ENCODE measurements at places on chromosomes 16 and 17.

GRCh38 chr17:72501404-72502370 is 380.9 kb downstream of the SOX9 start:
- no peak overlapping the region for H3K4me3 ChIP-seq
- H3K27ac ChIP-seq, result no peak overlapping the region
- DNase-seq, result no peak

DNA sequence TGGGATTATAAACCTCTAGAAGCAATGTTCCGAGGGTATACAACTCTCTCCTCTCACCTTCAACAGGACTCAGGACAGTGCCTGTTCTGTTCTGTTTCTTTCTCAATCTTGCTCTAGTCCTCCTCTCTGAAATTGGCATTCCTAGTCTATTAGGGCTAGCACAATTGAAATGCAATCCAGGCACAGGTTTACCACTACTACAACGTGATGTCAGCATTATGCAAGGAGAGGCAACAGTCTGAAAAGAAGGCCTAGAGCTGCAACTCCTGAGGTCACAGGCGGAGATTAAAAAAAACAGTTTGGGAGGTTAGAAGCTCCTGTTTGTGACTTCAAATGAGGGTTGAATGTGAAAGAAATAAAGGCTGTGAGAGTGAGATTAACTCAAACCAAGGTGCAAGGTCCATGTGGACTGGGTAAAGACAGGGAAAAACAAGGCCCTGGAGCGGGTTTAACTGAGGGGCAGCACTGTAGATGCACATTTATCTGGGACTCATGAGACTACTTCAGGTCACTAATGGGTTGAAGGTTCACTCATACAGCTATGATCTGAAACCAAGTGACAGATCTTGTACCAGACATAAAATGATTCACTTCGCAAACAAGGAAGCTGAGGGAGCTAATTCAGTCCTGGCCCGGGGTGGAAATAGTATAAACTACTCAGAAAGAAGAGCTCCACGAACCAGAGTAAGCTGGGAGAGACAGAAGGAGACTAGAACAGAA is 16.8 kb downstream of the AMFR start:
- H3K36me3 ChIP-seq, result peaks cover 87% of the 10 kb centered on the region
- H3K27ac ChIP-seq, result no peak overlapping the region
- no peaks in the 10 kb centered on the region for H3K27me3 ChIP-seq
- no peaks in the 10 kb centered on the region for H3K4me1 ChIP-seq
- H3K4me3 ChIP-seq, result no peak overlapping the region

DNA sequence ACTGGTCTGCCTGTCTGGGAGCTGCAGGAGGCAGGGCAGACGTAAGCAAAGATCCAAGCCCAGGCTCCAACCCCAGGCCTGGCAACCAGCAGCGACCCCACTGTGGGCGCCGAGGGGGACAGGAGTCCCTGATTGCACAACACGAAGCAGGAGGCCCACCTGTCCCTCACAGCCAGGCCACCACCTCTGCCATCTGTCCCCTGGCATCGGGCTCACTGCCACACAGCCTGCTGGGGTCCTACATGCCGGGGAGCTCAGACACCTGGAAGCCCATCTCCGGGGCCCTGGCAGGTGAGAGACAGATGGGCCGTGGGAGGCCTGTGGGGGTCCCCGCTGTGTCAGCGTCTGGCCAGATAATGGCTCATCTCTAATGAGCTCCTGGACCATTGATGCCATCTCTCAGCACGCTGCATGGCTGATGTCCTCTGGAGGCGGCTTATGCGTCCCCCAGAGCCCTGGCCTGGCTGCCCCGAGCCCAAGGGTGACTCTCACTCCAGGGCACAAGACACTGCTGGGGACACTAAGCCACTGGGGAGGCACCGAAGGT is 11.3 kb upstream of the RASD1 start:
- H3K36me3 ChIP-seq, result no peaks in the 10 kb centered on the region
- no peak for DNase-seq
- H3K4me3 ChIP-seq, result no peak overlapping the region
- H3K27me3 ChIP-seq, result no peaks in the 10 kb centered on the region
- H3K27ac ChIP-seq, result no peak overlapping the region
- H3K4me1 ChIP-seq, result no peaks in the 10 kb centered on the region

- no peak for DNase-seq
- no peaks in the 10 kb centered on the region for H3K27me3 ChIP-seq
- H3K4me3 ChIP-seq, result no peak overlapping the region
- no peak overlapping the region for H3K27ac ChIP-seq
- no peaks in the 10 kb centered on the region for H3K4me1 ChIP-seq
Measured at GRCh38 chr17:44854192-44854591, 6.5 kb downstream of the HIGD1B start.

DNA sequence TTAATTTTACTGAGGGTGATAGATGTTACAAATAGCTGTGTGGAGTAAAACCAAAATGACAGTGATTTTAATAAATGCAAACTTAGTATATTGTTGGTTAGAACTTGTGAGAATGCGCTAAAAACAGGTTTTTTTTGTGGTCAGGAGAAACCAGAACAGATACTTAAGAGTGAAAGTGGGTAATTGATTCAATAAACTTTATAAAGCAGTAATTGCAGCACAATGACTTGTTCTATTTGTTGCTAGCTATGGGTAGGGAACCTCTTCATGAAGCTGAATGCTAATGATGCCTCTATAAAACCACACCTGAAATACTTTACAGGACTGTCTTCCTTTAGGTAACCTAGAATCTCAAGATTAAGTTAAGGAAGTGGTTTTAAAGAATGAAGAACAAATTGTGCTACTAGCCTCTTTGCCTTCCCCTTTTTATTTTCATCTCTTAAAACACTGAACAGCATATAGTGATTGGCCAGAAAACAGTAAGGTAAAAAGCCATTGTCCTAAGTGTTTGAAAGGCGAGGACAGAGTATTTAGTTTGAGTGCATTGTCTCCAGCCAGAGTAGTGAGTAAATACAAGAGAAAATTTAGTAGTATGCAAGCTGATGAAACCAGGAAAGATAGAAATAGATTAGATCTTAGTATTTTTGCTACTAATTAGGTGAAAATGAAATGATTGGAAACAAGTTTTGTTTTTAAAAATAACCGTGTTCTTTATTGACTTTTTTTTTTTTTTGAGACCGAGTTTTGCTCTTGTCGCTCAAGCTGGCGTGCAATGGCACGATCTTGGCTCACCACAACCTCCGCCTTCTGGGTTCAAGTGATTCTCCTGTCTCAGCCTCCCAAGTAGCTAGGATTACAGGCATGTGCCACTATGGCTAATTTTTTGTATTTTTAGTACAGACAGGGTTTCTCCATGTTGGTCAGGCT is 6.0 kb downstream of the GGNBP2 start:
- no peak overlapping the region for H3K4me3 ChIP-seq
- peaks cover 13% of the 10 kb centered on the region for H3K36me3 ChIP-seq
- H3K4me1 ChIP-seq, result peaks cover 47% of the 10 kb centered on the region
- H3K27me3 ChIP-seq, result no peaks in the 10 kb centered on the region

- no peaks in the 10 kb centered on the region for H3K36me3 ChIP-seq
- H3K27ac ChIP-seq, result no peak overlapping the region
- no peaks in the 10 kb centered on the region for H3K27me3 ChIP-seq
- no peak overlapping the region for H3K4me3 ChIP-seq
- no peak for DNase-seq
Measured at GRCh38 chr17:68699936-68700335, 98.8 kb upstream of the FAM20A start.
